Stromal cell of bone marrow (primary cell): ENCODE measurements at places on chromosomes 2 and 18.

- DNase-seq: no peak
Measured at GRCh38 chr2:148770047-148770446, 105.0 kb upstream of the KIF5C start.

- DNase-seq: no peak
Measured at GRCh38 chr2:86793752-86794151, 3.0 kb upstream of the CD8A start.

- DNase-seq: peak; percentile 4
Measured at GRCh38 chr2:65800998-65801397, 368.6 kb upstream of the SPRED2 start.

GRCh38 chr18:45332871-45333270 lies 282.4 kb upstream of the SLC14A2 start:
- DNase-seq: no peak

DNA sequence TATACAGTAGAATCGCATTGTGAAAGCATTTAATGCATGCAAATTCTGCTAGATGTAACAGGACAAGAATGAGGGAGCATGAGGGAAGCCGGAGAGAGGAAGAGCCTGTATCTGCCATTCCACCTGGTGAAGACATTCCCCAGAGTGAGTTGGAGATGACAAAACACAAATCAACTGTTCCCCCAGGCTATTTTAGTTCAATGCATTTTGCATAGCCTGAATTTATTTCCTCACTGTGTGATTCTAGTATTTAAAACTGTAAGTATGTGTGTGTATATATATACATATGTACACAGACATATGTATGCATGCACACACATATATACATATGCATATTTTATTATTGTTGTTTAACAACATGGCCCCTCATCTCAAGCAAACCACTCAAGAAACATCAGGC lies 54.7 kb downstream of the CCDC68 start:
- no peak for DNase-seq

DNA sequence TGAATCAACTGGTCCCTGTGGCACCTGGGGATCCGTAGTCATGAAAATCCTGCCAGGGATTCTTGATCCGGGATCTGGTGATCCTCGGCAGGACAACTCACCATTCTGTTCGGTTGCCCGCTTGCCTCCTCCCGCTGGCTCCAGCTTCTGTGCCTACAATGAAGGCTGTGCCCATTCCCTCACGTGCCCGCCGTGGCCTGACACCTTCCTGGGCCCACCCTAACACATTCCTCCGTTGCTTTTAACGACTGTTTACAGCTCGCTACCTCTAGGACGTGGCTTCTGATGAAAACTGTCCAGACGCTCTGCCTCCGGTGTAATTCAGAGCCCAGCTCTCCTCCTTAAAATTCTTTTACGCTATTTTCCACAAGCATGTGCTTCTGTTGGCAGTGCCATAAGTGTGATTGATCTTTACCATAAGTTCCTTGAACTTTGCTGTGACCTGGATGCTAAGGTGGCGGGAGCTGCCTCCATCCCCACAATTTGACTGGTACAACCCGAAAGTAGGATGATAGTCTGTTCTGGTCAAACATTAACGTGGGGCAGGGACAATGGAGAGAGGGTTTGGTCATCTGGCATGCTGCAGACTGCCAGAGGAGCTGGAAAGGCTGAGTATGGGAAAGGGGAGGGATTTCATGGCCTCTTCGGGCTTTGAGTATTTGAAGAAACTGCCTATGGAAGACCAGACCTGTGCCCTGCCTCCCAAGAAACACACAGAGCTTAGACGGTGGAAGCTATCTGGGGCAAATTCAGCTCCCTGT lies 206.8 kb upstream of the TNP1 start:
- no peak for DNase-seq

GRCh38 chr2:188676010-188676400 lies 298.2 kb upstream of the COL3A1 start:
- peak; percentile 79 for DNase-seq

DNA sequence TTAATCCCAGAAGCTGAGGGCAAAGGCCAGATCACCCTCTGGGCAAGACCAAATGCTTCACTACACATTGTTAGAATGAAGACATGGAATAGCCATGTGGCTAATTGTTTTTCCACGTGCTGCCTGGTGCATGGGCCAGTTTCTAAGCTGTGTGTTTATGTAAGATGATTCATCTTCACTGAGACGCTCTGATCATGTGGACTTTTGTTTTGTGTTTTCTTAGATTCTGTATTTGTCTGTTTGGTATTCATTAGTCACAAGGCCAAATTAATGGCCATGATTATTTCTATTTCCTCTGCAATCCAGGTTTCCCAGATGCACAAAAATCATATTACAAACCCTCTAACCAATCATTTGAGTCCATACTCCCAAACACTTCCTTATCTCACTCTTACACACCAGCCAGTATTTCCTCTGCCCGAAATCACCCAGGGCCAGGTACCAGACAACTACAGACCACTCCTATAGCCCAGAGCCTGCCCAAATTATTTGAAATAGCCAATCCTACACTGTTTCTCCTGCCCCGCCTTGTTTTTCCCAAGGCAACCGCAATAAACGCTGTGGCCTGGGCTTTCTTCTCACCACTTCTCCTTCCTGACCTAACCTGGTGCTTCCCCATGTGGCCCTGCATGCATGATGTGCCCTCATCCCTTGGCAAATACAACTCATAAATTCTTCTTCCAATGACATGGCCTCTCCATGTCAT lies 94.2 kb upstream of the SP3 start:
- DNase-seq: peak; percentile 52

- no peak for DNase-seq
Measured at GRCh38 chr18:80204142-80204541, 43.2 kb downstream of the PARD6G start.

GRCh38 chr2:172039011-172039704 lies 39.4 kb downstream of the METAP1D start:
- DNase-seq: no peak

- no peak for DNase-seq
Measured at GRCh38 chr2:159600752-159601151, 15.6 kb downstream of the BAZ2B start.

GRCh38 chr2:231321021-231321420 lies 74.5 kb upstream of the B3GNT7 start:
- no peak for DNase-seq

DNA sequence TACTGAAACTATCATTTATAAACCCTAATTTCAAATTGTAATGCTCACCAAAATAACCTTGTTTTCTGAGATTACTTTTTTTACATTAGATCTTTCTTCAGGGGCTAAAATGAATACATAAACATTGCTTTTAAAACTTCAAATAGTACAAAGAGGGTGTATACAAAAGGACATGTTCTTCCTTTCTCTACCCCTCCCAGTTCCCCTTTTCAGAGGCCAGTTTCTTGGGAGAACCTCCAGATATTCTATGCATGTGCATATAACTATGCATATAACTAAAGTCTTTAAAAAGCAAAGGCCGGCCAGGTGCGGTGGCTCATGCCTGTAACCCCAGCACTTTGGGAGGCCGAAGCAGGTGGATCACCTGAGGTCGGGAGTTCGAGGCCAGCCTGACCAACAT lies 10.6 kb upstream of the FAM117B start:
- no peak for DNase-seq

DNA sequence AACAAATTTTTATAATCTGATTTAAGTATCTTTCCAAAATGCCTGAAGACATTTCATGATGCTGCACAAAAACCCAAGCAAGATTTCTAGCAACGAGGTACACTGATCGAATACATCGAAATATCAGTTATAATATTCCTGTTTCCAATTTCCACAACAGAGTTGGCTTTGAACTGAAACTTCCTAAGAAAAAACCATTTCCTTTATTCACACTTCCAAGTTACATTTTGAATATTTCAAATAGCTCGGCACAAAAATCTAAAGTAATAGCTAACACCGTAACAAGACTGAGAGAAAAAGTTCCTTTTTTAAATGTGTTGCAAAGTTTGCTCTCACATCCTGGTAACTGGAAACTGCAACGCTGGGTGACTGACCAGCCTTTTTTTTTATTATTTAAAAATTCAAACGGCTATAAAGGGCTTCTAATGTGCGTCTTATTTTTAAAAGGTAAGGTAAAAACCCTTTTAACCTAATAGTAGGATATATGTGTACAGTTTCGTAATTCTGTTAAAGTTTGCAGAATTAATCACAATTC lies 1.7 kb downstream of the HNRNPLL start:
- no peak for DNase-seq

DNA sequence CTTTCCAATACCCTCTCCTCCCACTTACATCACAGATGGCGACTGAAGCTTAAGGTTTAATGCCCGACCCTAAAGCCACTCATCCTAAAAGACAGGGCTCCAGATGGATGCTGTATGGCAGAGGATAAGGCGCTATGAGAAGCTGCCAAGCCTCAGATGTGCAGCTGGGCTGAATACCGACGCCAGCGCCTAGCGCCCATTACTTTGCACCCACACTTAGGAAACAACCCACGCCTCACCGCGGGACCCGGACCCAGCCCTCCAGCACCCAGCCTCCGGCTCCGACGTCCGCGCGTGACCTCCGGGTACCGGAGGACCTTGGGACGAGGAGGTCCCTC lies 335 bp downstream of the TRAK2 start:
- no peak for DNase-seq

GRCh38 chr18:79679552-79680099 lies at the start of gene CTDP1:
Gene CTDP1, plus strand, starts transcription at chr18:79679803. Its CDS starts 145 bp downstream, at chr18:79679948.
- peak; percentile 85 for DNase-seq

- peak; percentile 61 for DNase-seq
Measured at GRCh38 chr2:166126007-166126639, 1.7 kb downstream of the SCN1A start.

DNA sequence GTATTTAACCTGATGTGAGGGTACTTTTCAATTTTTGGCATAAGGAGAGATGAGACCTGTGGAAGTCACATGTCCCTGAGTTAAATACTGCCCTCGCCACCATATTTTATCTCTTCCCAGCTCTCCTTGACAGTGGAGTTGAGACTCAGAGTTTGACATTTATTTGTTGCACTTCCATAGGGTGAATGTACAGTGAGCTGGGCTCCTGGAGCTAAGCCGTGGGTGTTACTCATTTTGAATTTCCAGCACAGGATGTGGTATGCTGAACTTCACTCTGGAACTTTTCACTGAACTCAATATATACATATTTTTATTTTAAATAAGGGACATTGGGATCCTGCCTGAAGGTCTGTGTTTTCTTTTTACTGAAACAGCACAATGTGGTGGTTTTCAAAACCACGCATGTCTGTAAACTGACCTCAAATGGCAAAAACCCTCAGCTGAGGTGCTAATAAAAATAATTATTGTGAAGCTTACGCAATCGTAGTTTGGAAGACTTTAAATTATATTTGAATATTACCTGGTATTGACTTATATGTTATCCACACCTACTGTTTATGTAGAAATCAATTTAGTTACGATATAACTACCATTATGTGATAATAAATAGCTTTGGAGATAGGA lies 12.1 kb downstream of the RNF144A start:
- DNase-seq: no peak

DNA sequence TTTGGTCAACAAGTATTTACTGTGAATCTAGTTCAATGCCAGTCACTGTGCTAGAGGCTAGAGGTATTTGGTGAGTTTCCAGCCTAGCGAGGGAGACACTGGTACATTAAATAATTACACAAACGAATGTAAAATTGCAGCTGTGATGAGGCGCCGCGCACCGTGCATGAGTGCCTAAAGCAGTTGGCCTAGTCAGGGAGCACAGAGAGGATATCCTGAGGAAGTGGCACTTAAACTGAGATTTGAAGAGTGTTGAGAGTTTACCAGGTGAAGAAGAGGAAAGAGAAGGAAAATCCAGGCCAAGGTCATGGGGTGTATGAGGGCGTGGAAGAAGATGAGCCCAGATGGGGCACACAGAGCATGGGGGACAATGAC lies 157.6 kb upstream of the NDUFV2 start:
- DNase-seq: no peak

- DNase-seq: no peak
Measured at GRCh38 chr2:60925994-60926740, 44.8 kb downstream of the REL start.

DNA sequence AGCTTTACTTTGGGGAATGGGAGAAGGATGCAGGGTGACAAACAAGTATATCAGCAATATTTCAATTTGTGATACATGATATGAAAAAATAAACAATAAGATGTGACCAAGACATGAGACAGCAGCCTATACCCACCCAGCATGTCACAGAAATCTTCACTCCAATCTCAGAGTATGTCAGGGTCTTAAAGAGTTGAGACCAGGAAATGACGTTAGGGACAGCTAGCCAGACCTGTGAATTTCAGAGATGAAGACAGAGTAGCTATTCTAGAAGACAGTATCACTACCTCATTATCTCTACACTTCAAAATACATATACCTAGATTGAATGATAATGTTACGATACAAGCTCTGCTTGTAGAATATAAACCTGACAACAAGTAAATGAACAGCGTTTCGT lies 282.8 kb downstream of the ZEB2 start:
- no peak for DNase-seq

DNA sequence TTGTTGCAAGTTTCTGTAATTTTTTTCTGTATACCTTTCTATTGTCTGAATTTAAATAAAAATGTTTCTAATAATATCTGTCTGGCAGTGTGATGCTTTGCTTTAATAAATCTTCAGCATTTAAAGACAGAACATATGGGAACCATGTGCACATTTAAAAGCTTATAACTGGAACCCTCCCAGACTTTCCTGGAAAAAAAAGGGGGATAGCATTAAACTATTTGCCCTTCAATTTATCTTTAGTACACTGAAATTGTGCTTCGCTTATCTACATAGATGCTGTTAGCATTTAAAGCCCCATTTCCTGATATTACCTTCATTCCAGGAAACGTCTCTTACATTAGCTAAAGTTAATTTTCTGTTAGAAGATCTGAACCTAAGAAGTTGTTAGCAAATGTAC lies 64.6 kb downstream of the ZC3H6 start:
- no peak for DNase-seq

- peak; percentile 23 for DNase-seq
Measured at GRCh38 chr2:128016620-128017019, 11.2 kb downstream of the SAP130 start.

DNA sequence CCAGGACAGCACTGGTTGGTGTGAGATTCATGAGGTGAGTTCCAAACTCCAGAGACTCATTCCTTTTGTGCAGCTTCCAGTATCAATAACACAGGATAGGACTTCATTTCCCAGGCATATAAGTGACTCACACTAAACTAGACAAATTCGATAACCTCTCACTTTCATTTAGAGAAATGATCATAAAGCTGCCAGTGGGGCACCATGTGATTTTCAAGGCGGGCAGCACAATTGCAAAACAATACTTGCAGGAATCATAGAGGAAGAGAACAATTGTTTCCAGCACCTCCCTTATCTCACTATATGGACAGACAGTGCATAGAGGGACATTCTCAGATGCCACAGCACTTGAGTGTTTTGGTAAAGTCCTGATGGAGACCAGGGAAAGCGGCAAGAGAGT lies 31.3 kb upstream of the DNAH7 start:
- DNase-seq: no peak

GRCh38 chr18:35938562-35938961 lies 33.9 kb upstream of the RMP24 start:
- no peak for DNase-seq
